ENCODE measurements at places on chromosomes 11 and 22. TPM values are rescaled to one million over a fixed set of nuclear protein-coding genes. Genes with fewer than 3 reads are reported as not detected.

Gene TEX54
- total RNA-seq: not detected

Gene TRIM49D1
- not detected for total RNA-seq

Gene UPK3A
- not detected for total RNA-seq

Gene ZP1
- not detected for total RNA-seq

Gene SYNGR1
- 0.77 TPM for total RNA-seq

DNA sequence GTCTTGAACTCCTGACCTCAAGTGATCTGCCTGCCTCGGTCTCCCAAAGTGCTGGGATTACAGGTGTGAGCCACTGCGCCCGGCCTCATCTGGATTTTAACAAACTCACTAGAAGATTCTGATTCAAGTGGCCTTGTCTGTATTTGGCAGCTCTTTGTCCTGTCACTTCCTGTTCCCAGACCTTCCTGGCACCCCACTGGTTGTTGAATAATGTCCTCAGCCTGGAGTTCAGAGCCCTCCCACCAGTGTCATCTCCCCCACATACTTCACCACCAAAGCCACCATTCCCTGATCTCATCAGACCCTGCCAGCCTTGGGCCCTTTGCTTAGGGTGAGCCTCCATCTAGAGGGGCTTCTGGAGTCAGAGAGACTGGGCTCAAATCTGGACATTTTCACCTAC lies 3.3 kb downstream of the PELI3 start:
- no peaks in the 10 kb centered on the region for H3K36me3 ChIP-seq
- H3K4me1 ChIP-seq: peaks cover 28% of the 10 kb centered on the region
- no peak overlapping the region for H3K27ac ChIP-seq

GRCh38 chr22:19196841-19197612 lies 18.5 kb upstream of the SLC25A1 start:
- H3K4me1 ChIP-seq: peaks cover 15% of the 10 kb centered on the region
- H3K4me3 ChIP-seq: no peak overlapping the region
- no peak for DNase-seq
- peaks cover 3% of the 10 kb centered on the region for H3K27me3 ChIP-seq
- H3K36me3 ChIP-seq: no peaks in the 10 kb centered on the region

DNA sequence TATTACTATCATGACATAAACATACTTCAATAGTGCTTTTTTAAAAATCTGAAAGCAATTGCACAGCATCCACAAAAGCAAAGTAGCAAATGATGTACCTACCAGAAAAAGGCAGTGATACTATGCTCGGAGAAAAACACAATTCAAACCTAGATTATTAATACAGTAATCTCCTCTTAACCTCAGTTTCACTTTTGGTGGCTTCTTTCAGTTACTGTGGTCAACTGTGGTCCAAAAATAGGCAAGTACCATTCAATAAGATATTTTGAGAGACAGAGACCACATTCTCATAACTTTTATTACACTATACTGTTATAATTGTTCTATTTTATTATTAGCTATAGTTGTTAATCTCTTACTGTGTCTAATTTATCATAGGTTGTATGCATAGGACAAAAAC lies 20.8 kb downstream of the KCNA4 start:
- H3K36me3 ChIP-seq: no peaks in the 10 kb centered on the region
- no peaks in the 10 kb centered on the region for H3K27me3 ChIP-seq
- H3K4me3 ChIP-seq: no peak overlapping the region
- no peak overlapping the region for H3K27ac ChIP-seq
- no peak for DNase-seq
- no peaks in the 10 kb centered on the region for H3K4me1 ChIP-seq

- no peak for DNase-seq
- H3K27ac ChIP-seq: no peak overlapping the region
Observed at GRCh38 chr11:101866619-101867491, 48.0 kb upstream of the CEP126 start.

DNA sequence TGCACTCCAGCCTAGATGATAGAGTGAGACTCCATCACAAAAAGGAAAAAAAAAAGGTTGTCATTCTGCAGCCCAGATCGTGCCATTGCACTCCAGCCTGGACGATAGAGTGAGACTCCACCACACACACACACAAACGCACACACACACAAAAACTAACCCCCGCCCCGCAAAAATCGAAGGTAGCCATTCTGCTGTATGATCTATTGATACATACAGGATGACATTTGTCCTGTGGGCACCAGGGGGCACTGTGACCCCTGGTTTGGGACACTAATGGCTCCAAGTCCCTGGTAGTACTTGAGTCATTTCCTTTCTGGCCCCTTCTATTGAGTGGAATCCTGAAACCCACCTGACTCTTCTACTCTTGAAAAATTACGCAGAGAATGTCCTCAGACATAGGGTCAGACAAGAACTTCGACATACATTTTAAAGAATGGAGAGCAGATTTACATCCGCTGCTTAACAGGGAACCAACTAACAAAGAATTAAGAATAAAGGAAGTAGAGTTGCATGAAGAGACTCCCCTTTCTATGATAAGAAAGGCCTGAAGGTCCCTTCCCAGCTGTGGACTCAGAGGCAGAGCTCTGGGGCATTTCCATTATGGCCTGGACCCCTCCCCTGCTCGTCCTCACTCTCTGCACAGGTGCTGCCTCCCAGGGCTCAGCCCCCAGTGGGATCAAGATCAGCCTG lies 35.0 kb upstream of the PRAME start:
- H3K36me3 ChIP-seq: no peaks in the 10 kb centered on the region
- H3K27me3 ChIP-seq: peaks cover 5% of the 10 kb centered on the region
- no peak overlapping the region for H3K4me3 ChIP-seq
- peak; percentile 61 for DNase-seq
- H3K4me1 ChIP-seq: no peaks in the 10 kb centered on the region

DNA sequence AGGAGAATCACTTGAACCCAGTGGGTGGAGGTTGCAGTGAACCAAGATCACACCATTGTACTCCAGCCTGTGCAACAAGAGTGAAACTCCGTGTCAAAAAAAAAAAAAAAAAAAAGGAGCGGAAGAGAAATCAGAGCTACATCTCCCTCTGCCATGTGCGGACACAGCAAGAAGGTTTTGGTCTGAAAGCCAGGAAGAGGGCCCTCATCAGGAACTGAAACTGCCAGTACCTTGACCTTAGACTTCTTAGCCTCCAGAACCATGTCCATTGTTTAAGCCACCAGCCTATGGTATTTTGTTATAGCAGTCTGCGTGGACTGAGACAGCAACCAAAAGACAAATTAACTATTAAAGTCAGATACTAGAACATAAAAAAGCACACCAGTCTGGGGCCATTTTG lies 41.6 kb downstream of the KREMEN1 start:
- H3K4me1 ChIP-seq: peaks cover 4% of the 10 kb centered on the region
- H3K27me3 ChIP-seq: peaks cover 12% of the 10 kb centered on the region
- no peaks in the 10 kb centered on the region for H3K36me3 ChIP-seq
- no peak overlapping the region for H3K4me3 ChIP-seq
- DNase-seq: no peak

GRCh38 chr11:29309992-29310391 lies 706.8 kb downstream of the KCNA4 start:
- no peaks in the 10 kb centered on the region for H3K27me3 ChIP-seq
- H3K4me3 ChIP-seq: no peak overlapping the region
- DNase-seq: no peak

Measured in activated CD4-positive, alpha-beta T cell treated with anti-CD3 and anti-CD28 coated beads, Interleukin-2, amount 10 ng/mL, durations not matched to agents 7 days and 5 days (primary cell).